ENCODE measurements at places on chromosomes 12 and 14.

DNA sequence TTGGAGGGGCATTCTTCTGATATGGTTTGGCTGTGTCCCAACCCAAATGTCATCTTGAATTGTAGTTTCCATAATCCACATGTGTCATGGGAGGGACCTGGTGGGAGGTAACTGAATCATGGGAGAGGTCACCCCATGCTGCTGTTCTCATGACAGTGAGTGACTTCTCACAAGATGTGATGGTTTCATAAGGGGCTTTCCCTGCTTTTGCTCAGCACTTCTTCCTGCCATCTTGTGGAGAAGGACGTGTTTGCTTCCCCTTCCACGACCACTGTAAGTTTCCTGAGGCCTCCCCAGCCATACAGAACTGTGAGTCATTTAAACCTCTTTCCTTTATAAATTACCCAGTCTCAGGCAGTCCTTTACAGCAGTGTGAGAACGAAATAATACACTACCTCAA, 382.4 kb downstream of the VRK1 start:
- peak; percentile 15 for DNase-seq

DNA sequence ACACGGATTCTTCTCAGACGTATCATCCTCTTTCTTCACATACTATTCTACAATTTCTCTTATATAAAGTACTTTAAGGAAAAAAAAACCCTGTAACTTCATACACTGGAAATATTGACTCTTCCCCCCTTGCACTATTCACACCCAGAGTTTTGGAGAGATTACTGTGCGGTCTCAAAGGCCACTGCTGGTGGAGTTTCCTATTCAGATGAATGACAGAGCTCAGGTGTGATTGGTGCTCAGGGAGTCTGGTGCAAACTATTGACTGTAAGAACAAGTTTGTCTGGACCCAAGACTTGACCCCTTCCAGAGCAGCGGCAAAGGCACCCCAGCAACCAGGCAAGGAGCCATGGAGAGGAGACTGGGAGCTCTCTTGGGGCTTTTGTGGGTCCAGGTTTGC, 187.5 kb upstream of the OR4E1 start:
- no peak for DNase-seq

DNA sequence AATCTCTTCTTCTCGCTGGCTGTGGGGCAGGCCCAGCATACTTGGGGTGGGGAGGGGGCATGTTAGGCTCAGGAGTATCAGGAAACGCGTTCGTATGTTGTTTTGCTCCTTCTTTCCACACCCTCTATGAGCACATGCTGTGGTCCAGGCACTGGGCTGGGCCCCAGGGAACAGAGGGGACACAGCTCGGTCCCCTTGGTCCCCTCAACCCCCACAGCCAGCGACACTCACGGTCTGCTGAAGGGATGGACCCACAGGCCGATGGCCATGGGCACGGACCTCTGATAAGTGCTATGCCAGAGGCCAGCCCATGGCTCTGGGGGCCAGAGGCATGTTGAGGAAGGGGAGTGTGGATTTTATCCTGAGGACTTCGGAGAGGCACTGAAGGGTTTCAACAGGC, 6.2 kb downstream of the IFI27 start:
- no peak for DNase-seq

- no peak for DNase-seq
Observed at GRCh38 chr12:11846488-11846887, 197.0 kb downstream of the ETV6 start.

DNA sequence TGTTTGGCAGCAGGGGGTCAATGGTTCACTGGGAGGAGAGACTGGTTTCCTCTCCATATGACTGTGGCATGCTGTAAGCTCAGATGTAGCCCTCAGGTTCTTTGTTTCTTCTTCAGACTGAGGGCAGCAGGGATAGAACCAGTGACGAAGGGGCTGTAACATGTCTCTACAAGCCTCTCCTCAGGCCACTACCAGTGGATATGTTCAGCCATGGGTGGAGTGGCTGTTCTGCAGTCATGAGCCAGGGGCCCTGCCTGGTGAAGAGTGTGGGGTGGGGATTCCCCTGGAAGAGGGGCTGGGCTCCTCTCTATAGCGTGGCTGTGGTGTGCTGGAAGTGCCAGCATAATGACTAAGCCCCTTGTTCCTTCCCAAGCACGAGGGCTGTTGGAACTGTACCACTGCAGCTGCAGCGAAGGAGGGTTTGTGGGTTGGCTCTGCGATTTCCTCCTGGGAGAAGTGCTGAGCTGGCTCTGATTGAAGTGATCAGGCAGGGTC, 55.8 kb downstream of the CMAS start:
- peak; percentile 13 for DNase-seq

DNA sequence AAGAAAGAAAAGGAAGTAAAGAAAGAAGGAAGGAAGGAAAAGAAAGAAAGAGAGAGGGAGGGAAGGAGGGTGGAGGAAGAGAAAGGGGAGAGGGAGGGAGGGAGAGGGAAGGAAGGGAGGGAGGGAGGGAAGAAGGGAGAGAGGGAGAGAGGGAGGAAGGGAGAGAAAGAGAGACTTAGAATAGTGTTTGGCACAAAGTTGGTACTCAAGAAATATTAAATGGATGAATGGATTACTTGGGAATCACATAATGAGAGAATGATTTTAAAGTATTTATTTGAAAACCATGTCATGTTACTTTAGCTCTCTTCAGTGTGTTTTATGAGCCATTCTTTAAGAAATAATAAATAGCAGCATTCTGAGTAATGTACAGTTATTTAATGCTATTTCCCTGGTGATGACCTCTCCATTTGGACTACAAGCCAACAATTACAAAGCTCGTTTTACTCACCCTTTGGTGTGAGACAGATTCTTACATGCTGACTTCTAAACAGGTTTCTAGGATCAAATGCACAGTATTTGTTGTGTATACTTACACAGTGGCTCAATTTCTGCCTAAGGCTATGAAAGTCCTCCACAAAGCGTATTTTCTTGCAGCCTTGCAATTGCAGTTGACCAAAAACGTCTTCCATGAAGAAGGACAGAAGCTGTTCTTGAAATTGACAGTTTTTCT, 861 bp downstream of the IL26 start:
- no peak for DNase-seq

DNA sequence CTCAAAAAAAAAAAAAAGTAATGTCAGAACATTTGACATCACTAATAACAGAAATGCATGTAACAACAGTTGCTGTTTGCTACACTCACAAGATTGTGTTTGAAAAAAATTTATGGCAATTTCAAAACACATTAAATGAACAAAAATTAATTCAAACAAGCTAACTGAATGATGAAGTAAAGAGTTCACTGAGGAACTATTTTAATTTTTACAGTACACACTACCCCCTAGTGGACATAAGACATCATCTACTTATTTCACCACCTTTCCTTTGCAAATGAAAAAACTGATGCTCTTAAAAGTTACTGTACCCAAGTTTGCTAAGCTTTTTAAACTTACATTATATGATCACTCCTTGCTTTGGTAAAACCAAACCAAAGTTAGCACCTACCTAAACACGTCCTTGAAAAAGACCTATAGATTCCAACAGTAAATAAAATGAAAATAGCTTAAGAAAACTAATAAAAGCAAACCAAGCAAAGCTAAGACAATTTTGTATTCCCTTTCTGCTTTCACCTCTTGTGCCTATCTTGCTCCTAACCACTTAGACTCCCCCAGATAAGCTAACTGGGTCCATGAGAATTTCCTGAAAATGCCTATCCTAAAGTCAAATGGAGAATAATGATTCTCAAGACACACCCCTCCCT, 22.2 kb downstream of the UBE2N start:
- no peak for DNase-seq

- DNase-seq, result no peak
Observed at GRCh38 chr12:49195736-49196135, 6.9 kb upstream of the TUBA1A start.

GRCh38 chr14:30223966-30224365, 296.3 kb upstream of the PRKD1 start:
- DNase-seq, result no peak

- DNase-seq, result no peak
Observed at GRCh38 chr14:76607510-76607909, 153.8 kb upstream of the VASH1 start.

- DNase-seq, result no peak
Observed at GRCh38 chr12:127479256-127479655, 787.7 kb upstream of the TMEM132C start.

DNA sequence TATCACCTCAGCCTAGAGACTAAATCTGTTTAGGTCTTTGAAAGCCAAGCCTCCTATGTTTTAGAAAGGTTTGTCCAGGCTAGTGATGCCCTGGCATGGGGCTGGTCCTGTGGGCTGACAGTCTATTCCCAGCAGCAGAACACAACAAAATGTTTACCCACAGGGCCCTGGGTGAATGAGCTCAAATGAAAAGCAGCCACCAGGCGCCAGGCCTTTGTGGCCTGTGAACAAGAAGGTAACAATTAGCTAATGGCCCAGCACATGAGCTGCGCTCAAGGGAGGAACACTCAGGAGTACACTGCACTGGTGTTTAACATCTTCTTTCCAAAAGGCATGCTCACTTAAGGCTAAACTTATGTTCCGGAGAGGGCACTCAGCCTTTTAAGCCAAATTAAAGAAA, 202.2 kb downstream of the MON2 start:
- no peak for DNase-seq

GRCh38 chr12:4288296-4289131, 15.0 kb downstream of the CCND2 start:
- DNase-seq, result no peak

GRCh38 chr14:100446572-100446971, 123.4 kb downstream of the SLC25A47 start:
- DNase-seq, result no peak

DNA sequence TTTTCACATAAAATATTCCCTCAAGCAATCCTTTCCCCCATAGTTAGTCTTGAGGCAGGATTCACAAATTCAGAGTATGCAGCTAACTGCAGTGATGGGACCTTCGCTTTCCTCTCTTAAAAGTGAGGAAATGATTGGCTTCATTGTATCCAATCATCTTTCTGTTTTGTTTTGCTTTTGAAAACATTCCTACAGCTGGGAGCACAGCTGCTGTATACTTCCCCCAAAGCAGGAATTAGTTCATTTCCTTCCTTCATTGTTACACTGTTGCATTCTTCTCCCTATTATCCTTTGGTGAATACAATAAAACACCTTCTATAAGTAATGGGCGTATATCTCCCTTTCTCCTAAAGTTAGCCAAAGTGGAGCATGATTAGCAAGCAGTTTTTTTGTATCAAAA, 9.4 kb upstream of the GAS2L3 start:
- no peak for DNase-seq

GRCh38 chr12:53193040-53193439, 12.3 kb upstream of the CSAD start:
- no peak for DNase-seq

- no peak for DNase-seq
Observed at GRCh38 chr12:78431931-78432330, 432.6 kb upstream of the SYT1 start.

DNA sequence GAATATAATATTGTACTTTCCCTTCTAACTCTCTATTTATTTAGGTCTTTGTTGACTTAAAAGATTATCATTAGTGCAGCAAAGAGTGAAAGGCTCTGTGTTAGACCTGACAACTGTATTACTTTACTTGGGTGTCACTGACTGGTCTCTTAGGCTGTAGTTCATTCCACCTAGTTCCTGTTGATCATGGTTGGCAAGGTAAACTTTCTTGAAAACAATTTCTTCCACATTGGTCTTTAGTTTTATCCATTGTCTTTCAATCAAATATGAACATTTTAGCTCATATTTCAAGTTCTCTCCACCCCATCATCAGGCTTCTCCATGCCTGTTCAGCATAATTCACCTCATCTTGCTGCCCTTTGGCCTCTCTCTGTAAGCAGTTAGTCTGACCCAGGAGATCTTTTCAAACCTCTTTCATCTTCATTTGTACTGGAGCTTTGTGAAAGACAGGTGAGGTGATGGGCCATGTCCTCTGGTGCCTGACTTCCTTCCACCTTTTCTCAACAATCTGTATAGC, 32.1 kb upstream of the PPM1H start:
- DNase-seq, result no peak

GRCh38 chr12:54863948-54864618, 9.8 kb downstream of the MUCL1 start:
- no peak for DNase-seq

GRCh38 chr12:16833376-16834015, 227.5 kb upstream of the LMO3 start:
- no peak for DNase-seq

DNA sequence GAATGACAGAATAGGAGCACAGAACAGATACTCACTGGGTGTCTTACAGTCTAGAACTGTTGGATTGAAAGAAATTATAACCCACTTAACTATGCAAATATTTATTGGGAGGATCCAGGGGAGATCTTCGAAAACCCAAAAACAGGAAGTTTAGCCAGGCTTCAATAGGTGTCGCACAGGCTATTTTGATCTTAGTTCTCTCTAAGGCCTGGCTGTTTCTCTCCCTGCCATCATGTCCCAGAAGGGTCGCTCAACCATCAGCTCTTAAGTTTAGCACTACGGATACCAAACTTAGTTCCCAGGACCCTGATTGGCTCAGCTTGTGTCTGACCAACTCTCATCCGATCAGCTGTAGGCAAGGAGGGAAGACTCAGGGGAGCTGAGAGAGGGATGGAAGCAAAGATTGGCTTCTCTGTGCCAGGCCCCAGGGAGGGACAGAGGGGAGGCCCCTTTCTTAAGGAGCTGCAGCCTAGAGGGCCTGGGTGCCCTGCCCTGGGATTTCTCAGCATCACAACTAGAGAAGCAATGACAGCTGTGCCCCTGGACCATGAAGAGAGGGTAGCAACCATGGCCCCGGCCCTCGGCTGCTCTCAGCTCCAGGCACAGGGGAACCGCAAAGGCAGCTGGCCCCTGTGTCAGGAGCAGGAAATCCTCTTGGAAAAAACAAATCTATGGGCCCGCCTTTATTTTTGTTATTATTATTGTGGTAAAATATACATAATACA, 13.5 kb downstream of the PHETA1 start:
- no peak for DNase-seq

- peak; percentile 71 for DNase-seq
Observed at GRCh38 chr14:64880221-64881121, 764 bp upstream of the SPTB start.

DNA sequence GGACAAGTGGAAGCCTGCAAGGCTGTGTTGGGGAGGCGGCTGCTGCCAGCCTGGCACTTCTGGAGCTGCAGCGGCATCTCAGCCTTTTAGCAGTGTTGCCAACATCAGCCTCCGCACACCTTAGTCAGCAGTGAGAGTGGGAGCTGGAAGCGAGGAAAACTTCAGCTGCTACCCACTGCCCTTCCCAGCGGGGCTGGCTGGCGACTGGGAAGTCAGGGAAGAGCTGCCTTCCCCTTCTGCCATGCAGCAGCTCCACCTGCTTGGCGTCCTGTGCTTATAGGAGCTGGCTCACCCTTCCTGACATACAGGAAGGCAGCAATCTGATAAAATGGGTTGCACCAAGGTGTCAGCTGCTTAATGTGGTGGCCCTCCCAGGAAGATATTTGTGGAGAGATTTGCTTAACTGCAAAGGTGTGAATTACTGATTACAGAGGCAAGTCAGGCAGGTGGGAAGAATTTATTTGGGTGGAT, 15.4 kb upstream of the PLEKHG3 start:
- DNase-seq, result no peak

- DNase-seq, result no peak
Observed at GRCh38 chr14:95026851-95027463, 130.4 kb downstream of the DICER1 start.

- DNase-seq, result no peak
Observed at GRCh38 chr14:79118291-79118690, 948.1 kb downstream of the NRXN3 start.

GRCh38 chr12:9980126-9980525, 8.9 kb downstream of the CLEC12A start:
- no peak for DNase-seq

- DNase-seq, result no peak
Observed at GRCh38 chr14:102297436-102298170, 7.4 kb downstream of the MOK start.

Measured in activated naive CD4-positive, alpha-beta T cell treated with Interleukin-2 at 50 U/mL for 16 hours (primary cell).